NCI-H446 treated with DMSO at 0.1 percent for 48 hours (cell line): ENCODE measurements at places on chromosomes 7 and 10.

GRCh38 chr10:77611670-77612069 lies 25.9 kb downstream of the KCNMA1 start:
- no peak for DNase-seq

GRCh38 chr7:31437250-31437865 lies 76.5 kb upstream of the ITPRID1 start:
- no peak for DNase-seq

DNA sequence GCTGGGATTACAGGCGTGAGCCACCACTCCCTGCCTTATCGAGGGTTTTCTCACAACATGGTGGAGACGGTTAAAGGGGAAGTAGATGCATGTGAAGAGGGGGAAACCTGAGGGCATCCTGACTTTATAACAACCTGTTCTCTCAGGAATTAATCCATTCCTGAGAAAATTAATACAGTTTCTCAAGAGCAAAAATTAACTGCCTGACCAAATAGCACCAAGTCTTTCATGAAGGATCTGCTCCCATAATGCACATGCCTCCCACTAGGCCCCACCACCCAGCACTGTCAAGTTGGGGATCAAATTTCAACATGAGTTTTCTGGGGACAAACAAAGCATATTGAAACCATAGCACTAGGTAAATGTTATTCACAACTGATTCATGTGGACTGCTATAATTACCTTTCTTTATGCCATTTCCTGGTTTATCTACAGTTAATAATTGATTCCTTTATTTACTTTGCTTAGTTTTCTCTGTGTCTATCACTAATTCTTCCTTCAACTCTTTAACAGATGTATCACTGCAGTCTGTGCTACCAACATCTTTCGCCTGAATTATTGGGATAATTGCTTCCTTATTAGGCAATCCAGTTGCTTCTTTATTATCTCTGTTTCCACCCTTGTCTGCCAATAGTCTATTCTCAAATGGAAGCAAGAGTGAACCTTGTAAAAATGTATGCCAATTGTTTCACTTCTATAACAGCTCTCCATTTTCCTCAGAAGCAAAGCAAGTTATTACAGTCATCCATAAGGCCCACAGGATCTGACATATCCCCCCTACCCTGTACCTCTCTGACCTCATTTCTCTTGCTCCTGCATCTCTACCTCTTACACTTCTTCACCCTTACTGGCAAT lies 12.9 kb upstream of the MICU1 start:
- DNase-seq = no peak

GRCh38 chr10:76937181-76937600 lies 700.4 kb downstream of the KCNMA1 start:
- DNase-seq = no peak

- DNase-seq = no peak
Measured at GRCh38 chr10:132420469-132420980, 23.5 kb downstream of the PWWP2B start.

DNA sequence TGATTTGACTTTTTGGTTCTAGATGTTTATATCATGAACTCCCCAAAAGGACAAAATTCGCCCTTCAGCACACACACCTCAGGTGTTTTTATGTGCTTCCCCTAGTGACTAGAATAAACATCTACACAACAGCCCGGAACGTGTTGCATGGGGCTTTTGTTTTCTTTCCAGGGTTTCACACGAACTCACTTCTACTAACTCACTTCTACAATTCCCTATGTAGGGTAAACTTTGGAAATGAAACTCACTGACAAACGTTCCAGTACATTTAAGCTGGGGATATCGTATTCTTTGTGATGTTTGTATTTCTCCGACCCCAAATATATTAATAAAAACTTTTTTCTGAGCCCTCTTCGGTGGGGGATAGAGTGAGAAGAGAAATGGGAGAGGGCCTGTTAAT lies 1.4 kb downstream of the TRA2A start:
- DNase-seq = no peak
